Amniotic stem cell (primary cell): ENCODE measurements at places on chromosomes 2 and 18.

DNA sequence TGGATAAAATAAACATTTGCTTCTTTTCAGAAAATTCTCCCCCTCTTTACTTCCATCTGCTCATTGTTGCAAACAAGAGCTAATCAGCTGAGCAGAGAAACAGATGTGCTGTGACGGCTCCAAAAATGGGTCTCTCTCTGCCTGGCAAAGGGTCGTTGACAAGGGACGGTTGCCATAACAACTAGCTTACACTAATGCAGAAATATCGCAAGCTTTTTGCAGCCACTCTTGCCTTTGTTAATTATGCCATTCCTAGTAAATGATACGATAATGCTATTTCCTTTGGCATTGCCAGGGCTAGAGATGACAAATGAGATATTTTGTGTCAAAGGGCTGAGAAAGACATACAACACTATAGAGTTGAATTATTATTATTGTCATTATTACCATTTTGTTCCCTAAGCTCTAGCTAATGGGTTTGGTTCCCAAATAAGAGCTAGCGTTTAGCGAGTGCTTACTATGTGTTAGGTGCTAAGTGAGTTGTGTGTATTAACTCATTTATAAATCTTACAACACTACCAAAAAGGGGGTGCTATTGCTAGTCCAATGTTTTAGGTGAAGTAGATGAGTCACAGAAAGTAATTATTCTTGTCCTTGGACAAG, 46.8 kb downstream of the MYO3B start:
- no peak for DNase-seq

DNA sequence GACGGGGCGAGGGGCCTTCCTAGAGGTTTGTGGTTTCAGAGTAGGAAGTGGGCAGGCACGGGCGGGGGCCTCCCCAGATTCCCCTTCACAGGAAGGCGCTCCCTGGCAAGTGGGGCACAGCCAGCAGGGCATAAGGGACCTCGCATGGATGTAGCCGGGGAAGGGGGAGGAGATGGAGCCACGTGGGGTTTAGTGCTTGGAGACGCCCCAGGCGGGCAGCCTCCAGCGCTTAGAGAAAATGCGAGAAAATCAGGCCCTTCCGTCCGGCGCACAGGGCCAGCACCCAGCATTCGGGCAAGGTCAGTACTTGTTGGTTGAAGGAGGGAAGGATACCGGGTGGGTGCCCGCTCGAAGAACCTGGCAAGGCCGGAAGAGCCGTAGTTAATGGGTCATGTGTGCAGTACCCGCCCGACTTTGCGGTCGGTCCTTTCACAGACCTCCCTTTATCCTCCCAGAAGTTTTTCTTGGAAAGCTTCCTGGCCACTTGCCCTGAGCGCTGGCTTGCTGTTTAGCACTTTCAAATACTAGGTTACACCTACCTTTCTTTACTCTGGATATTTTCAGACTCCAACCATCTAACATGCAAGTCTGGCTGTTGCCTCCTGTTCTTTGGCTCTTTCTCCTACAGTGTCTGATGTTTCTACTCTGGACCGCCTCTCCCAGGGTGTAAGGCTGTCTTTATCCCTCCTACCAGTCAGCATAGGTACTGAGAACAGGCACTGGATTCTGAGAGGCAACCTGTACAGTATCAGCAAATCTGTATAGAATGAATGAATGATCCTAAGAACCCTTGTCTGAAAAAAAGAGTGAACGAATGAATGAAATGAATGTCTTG, 78.1 kb downstream of the CIB4 start:
- DNase-seq: no peak

GRCh38 chr2:64863097-64863820, 125.9 kb upstream of the SLC1A4 start:
- DNase-seq: no peak

DNA sequence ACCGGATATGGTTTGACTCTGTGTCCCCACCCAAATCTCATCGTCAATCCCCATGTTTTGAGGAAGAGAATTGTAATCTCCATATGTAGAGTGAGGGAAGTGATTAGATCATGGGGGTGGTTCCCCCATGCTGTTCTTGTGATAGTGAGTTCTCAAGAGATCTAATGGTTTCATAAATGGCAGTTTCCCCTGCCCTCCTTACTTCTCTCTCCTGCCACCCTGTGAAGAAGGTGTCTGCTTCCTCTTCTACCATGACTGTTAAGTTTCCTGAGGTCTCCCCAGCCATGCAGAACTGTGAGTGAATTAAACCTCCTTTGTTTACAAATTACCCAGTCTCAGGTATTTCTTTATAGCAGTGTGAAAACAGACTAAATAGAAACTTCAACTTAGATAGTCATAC, 69.5 kb downstream of the SESTD1 start:
- DNase-seq: no peak

DNA sequence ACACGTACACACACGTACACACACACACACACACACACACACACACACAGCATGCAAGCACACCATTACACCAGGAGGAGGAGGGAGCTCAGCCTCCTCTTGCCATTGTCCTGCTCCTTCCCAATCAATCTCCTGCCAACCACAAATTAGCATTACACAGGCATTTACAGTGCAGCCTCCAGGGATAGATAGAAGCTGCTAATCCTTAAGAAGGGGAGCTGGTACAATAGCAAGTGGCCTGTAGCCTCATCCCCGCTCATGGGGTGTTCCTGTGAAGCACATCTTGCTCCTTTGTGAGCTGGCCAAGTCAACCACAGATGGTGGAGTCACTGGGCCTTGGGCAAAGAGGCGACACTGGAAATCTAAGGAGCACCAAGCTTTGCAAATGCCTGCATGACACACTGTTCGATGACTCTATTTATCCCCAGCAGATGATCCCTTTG, 110.3 kb upstream of the PKDCC start:
- no peak for DNase-seq

- DNase-seq: no peak
Measured at GRCh38 chr18:31998880-31999412, 19.7 kb upstream of the RNF125 start.
